ENCODE measurements at places on chromosomes 5 and 9.

GRCh38 chr9:101093620-101094019 lies 65.1 kb downstream of the PLPPR1 start:
- no peaks in the 10 kb centered on the region for H3K27me3 ChIP-seq
- H3K36me3 ChIP-seq = no peaks in the 10 kb centered on the region
- H3K4me1 ChIP-seq = no peaks in the 10 kb centered on the region
- no peak overlapping the region for H3K4me3 ChIP-seq
- DNase-seq = no peak

- peak; percentile 7 for DNase-seq
- H3K36me3 ChIP-seq = no peaks in the 10 kb centered on the region
- peaks cover 93% of the 10 kb centered on the region for H3K27me3 ChIP-seq
- H3K27ac ChIP-seq = no peak overlapping the region
These were observed 199.8 kb upstream of the MVB12B start for GRCh38 chr9:126126807-126127206.

DNA sequence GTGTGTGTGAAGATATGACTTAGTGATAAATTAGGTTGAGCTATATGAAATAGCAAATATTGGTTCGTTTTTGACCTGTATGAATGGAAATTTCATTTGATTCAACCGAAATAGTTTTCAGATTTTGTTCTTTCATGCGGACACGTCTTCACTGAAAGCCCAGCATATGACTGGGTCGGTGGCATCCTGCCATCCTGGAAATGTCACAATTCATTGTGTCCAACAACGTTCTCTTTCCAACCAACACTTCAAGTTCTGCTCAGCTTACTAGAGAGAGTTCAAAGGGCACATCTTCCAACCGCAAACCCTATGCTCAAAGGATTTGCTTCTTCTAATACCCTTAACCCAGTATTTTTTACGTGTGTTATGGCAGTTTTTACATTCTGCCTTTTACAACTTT lies 252.5 kb downstream of the NTRK2 start:
- peaks cover 30% of the 10 kb centered on the region for H3K27me3 ChIP-seq
- DNase-seq = no peak
- no peak overlapping the region for H3K4me3 ChIP-seq
- H3K27ac ChIP-seq = no peak overlapping the region
- H3K4me1 ChIP-seq = no peaks in the 10 kb centered on the region
- no peaks in the 10 kb centered on the region for H3K36me3 ChIP-seq

DNA sequence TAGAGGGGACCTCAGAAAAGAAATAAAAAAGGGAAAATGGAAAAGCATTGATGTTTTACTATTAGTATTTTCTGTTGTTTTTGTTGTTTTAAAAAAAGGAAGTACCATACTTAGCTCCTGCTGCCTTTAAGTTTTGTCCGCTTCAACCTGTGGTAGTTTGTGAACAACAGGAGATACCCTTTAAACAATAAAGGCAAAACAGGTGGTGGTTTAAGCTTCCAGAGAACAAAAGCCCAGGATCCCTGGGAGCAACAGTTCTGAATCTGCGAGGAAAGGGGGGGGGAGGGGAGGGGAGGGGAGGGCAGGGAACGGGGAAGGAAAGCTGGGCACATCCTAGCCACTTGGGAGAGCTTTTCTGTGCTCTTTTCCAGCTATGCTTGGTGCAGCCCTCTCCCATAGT lies 2.1 kb upstream of the PSIP1 start:
- no peak overlapping the region for H3K27ac ChIP-seq
- H3K4me1 ChIP-seq = peaks cover 29% of the 10 kb centered on the region
- no peak overlapping the region for H3K4me3 ChIP-seq

DNA sequence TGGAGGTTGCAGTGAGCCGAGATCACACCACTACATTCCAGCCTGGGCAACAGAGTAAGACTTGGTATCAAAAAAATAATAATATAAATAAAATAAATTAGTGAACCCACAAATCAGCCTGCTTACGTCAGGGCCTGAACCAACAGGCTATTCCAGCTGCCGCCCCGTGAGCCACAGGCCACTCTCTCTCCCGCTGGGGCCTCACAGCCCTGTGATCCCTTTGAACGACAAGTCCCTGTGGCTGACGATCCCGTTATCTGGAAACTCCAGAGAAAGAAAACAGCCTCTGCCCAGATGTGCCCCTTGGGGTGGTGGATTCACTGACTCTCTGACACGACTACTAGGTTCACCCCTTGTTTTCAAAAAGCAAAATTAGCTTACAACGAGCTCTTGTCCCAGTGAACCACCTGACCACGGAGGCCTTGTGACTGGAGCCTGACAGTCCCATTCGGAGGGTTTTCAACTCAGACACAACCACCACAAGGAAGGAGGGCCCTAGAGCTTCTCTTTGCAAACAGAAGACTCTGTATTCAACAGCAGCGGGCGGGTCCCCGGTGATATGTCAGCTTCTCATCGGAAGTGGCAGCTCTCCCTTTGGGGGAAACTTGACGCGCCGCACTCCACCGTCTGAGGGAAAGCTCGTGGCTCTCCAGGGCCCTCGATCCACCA lies 4.4 kb upstream of the DIPK1B start:
- no peak overlapping the region for H3K27ac ChIP-seq
- H3K4me3 ChIP-seq = no peak overlapping the region
- H3K36me3 ChIP-seq = peaks cover 2% of the 10 kb centered on the region

GRCh38 chr5:31707329-31707728 lies 68.4 kb downstream of the PDZD2 start:
- peaks cover 9% of the 10 kb centered on the region for H3K27me3 ChIP-seq
- no peaks in the 10 kb centered on the region for H3K36me3 ChIP-seq
- no peaks in the 10 kb centered on the region for H3K4me1 ChIP-seq
- no peak overlapping the region for H3K4me3 ChIP-seq
- H3K27ac ChIP-seq = no peak overlapping the region
- DNase-seq = no peak

- no peaks in the 10 kb centered on the region for H3K36me3 ChIP-seq
- H3K27me3 ChIP-seq = peaks cover 22% of the 10 kb centered on the region
- no peaks in the 10 kb centered on the region for H3K4me1 ChIP-seq
- H3K4me3 ChIP-seq = no peak overlapping the region
- no peak overlapping the region for H3K27ac ChIP-seq
These were observed 43.3 kb upstream of the ALDH1A1 start for GRCh38 chr9:72996114-72996513.

Measured in central memory CD8-positive, alpha-beta T cell (primary cell).